ENCODE measurements at places on chromosomes 2 and 18.

DNA sequence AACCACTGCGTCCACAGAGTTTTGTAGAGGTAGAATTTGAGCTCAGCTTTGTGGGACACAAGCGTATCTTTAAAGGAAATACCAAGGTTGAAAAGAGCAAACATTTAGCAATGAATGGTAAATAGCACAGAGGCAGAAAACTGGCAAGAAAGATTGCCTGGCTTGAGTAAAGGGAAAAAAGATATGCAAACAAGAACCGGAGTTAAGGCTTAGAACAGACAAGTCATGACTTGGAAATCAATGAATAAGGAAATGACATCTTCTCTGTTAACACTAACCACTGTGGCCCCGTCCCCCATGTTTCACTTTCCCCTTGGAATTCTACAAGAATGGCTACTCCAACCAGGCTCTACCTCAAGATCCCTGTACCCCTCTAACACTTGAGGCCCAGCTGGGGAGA lies 3.8 kb downstream of the STAM2 start:
- no peak for DNase-seq

DNA sequence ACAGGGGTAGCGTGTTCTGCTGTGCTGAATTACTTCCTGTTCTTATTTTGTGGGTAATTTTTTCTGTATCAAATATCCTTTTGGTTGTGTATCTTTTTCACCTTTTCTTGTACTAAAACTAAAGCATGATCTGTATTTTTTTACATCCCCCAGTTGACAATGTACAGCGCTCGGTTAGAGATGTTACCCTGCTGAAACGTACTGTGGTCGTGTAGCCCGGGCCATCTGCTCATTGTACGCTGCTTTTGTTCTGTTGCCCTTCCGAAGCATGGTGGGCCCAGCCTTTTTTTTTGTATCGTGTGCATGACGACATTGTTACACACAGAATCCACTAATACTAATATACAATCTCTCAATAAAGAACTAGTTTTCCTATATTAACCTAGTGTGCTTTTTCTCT lies 233.1 kb downstream of the HAUS1 start:
- DNase-seq: no peak

DNA sequence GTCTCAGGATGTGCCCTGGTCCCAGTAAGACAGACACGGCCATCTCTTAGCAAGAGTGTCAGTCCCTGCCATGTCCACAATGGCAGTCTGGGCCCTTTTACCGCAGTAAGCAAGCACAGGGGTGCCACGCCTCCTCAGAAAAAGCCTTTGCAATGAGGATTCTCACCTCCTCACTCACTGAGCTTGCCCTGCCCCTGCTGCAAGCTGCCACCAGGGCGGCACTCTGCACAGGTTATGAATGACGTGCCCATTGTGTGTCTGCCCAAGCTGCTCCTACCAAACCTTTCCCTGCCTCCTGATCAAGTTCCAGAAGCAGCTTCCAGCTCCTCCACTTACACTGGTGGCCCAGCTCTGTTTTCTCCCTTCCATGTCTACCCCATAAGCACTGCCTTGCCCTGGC lies 23.3 kb downstream of the ERCC3 start:
- DNase-seq: no peak

GRCh38 chr2:68757081-68757480 lies 22.5 kb downstream of the ARHGAP25 start:
- DNase-seq: no peak

- DNase-seq: no peak
These were observed 9.2 kb upstream of the DNAJB2 start for GRCh38 chr2:219270055-219270372.

Data from OCI-M1 (cell line).